ENCODE measurements at places on chromosomes 2 and 18.

DNA sequence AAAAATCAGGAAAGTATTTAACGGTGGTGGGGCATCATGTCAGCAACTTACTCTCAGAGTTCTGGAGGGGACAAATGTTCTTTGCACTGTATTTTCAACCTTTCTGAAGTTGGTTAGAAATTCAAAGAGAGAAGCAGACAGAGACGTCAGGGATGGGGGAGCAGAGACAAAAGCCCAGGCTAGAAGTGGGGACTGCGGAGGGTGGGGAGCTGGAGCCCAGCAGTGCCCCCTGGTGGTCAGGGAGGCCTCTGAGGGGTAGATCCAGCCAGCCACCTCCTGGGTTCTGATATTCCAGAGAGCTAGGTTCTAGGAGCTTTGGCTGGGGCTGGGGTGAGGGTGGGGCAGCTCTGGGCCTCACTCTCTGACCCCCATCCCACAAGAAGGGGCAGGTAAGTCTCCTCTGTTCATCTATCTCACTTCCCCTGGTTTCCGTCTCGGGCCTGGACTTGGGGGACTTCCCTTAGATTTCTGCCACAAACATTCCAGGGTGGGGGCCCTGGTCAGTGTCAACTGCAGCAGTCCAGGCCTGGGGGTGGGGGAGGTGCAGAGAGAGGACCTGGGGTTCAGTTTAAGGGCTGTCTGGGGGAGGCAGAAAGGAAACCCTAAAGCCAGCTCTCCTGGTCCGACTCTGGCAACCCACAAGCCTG, 8.9 kb downstream of the TNS1 start:
- DNase-seq, result peak; percentile 76

GRCh38 chr2:43086451-43087221, 139.8 kb downstream of the ZFP36L2 start:
- no peak for DNase-seq

- no peak for DNase-seq
Observed at GRCh38 chr18:56517196-56517595, 121.2 kb downstream of the TXNL1 start.

DNA sequence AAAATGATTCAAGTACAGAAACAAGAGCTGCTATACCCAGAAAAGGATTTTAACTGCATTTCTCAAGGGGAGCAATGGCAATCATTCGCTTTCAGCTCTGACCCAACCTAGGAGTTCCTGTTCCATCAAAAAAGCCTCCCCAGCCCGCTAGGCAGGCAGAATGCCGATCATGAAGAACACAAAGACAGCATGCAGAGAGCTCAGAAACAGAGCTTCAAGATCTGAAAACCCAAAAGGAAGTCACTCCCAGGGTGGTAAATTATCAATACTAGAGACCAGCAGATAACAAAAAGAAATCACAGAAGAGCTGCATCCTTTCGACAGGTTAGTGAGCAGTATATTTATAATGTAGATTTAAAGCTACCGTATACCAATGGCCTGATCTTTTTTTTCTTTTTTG, 84.8 kb upstream of the CRIM1 start:
- DNase-seq, result no peak

GRCh38 chr2:95266781-95267430, 7.3 kb upstream of the PROM2 start:
- DNase-seq, result no peak

GRCh38 chr2:166411473-166412230, 35.9 kb upstream of the SCN9A start:
- no peak for DNase-seq

DNA sequence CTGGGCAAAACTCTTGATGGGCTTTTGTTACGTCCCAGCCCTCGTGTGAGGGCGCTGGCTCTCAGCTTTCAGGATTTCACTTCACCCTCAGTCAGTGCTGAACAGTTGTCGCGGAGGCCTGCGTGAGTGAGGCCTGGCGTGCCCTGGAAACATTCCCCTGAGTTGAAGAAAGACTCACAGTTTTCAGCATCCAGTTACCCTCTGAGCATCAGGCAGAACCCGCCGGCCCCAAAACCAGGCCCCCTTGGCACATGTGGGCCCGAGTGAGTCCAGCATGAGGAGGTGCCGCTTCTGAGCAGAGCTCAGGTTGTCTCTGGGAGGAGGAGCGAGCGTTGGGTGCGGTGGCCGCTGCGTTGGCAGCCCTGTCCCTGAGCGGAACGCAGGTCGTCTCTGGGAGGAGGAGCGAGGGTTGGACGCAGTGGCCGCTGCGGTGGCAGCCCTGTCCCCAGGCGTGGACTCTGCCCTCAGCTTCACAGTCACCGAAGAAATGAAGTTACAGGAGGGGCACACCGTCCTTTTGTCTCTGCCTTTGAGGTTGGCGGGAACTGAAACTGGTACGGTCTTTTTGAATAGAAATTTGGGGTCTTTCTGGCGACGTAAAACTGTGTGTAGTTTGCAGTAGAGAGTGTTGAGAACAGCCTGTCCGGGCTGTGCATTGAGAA, at the start of gene NEU4:
TSS of gene NEU4 (plus strand) at position 473 of the 662 bp plus-strand sequence. CDS start 5,292 bp downstream, outside the sequence.
- no peak for DNase-seq

Data from NCI-H82 (cell line).